ENCODE measurements at places on chromosomes 4 and X. TPM values are rescaled to one million over a fixed set of nuclear protein-coding genes. Genes with fewer than 3 reads are reported as not detected.

DNA sequence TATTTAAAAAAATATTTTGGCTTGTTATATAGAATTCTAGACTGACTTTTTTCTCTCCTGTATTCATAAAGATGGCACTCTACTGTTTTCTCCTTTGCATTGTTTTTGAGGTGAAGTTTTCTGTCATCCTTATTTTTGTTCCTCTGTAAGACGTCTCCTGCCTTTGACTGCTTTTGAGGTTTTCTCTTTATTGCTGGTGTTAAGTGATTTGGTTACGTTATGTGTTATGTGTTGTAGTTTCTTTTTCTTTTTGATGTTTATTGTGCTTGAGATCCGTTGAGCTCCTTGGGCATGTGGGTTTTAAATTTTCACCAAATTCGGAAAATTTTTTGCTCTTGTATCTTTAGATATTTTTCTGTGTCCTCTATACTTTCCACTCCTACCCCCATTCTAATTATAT, 50.0 kb downstream of the KDM6A start:
- no peak for DNase-seq

GRCh38 chr4:2798399-2799223, 5.7 kb downstream of the SH3BP2 start:
- peak; percentile 85 for DNase-seq

- DNase-seq, result no peak
Measured at GRCh38 chr4:8212622-8213021, 13.5 kb downstream of the SH3TC1 start.

Gene MAGEA10
- total RNA-seq, result not detected

Gene SULT1E1
- not detected for total RNA-seq

Gene TEX13B
- not detected for total RNA-seq

- DNase-seq, result no peak
Measured at GRCh38 chrX:18468599-18468998, 43.2 kb downstream of the CDKL5 start.

DNA sequence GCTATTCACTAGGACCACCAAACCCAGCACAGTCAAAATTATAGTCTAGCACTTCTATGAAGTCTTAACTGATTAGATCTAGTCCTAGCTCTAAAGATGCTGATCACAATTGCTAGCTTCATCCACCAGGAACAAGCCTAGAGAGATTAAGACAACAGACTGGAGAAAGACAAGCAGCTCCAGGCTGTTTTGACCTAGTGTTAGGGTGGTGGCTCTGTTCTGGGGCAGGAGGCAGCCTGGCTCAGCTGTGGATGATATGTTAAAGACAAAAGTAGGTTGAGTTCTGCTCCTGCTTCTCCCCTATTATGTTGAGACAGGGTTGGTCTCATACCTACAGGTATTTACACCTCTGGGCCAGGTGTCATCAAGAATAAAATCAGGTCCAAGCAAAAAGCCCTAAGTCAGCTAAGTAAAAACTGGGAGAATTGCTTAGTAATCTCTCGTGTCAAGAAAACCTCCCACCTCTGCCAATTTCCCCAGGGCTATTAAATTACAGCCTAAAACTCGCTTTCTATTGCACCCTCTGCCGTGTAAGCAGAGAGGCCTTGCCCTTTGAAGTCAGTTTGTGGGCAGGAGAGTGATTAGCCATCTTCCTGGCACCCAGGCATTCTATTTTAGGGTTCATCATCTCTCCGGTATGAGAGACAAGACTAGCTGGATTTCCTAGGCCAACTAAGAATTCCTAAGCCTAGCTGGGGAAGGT, 39.9 kb downstream of the RAB40AL start:
- no peak for DNase-seq

Gene XAGE2
- total RNA-seq, result not detected

DNA sequence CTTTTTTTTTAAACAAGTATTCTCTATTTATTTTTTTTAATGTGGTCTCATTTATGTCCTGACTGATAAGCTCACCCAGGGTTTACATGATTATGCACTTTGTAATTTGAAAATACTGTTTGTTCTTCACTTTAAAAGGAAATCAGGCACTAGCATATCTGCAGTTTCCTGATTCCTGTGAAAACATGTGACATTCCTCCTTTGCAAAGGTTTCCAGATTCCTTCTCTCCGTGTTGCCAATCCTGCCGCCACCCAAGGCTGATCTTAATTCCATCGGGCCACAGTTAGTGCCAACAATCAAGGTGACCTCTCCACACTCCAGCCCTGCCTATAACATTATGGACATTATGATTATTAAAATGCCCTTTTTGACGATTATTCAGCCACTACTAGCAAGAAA, 225.4 kb downstream of the PCDH7 start:
- DNase-seq, result no peak

Gene CFP
- total RNA-seq, result 18.3 TPM

DNA sequence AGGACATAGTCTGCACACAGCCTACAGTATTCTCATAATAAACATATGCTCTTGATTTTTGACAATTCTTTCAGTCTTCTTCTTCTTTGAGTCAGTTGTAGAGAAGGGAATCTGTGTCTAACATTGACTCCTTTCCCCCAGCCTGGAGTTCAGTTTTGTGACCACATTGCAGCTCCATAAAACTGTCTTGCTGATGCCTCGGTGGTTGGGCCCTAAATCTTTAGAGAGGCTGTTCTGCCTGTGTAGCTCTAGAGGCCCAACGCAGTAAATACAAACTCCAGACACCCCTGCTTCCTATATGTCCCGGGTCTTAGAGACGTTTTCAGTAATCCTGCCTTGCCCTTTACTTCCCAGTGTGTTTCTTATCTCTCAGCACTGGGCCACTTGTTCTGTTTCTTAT, 639.5 kb upstream of the AADAT start:
- no peak for DNase-seq

- no peak for DNase-seq
Measured at GRCh38 chrX:30275498-30275897, 28.6 kb downstream of the MAGEB1 start.

Gene AMER1
- 3.0 TPM for total RNA-seq

GRCh38 chr4:576245-576821, at the start of gene TMEM271:
TSS of gene TMEM271 (minus strand) at chr4:576295. CDS start at chr4:576062, 233 bp downstream.
- no peak for DNase-seq

DNA sequence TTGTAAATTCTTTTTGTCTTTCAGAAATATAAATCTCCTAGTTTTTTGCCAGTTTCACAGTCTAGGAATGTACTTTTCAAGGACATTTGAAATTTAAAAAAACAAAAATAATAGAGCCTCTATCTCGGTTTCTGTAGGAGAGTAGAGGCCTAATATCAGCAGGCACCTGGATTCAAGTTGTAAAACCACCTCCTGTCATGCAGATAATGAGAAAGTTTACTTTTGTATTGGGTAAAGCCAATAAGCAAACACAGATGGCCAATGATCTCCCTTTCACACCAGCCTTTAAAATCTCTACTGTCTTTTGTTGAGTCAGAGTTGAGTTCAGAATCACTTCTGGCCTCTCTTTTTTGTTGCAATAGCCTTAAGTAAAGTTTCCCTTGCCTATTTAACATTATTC, 1499.9 kb downstream of the PCDH18 start:
- no peak for DNase-seq

GRCh38 chr4:136927172-136927571, 605.1 kb downstream of the PCDH18 start:
- no peak for DNase-seq

Gene IQCM
- not detected for total RNA-seq

Gene PLAC8
- 249 TPM for total RNA-seq

DNA sequence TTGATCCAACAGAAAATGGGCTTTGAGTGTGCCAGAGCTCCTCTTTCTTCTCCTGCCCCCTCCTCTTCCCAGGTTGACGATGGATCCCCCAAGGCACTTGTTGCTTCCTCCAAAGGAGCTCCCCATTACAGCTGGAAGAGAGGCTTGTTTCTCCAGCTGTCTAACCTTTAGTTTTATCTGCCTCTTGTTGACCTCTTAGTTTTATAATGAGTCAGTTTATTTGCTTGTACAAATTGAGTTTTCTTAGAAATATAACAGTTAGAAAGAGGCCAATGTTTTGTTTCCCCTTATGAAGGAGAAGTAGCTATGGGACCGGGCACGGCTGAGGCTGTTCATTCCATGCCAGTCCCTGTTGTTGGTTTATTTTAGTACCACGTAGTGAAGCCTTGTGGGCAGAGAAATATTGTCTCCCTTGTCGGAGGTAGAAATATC, 158.2 kb downstream of the SPRY1 start:
- DNase-seq, result no peak

Gene HSFX1
- 0.30 TPM for total RNA-seq

Gene UGT2B17
- not detected for total RNA-seq

DNA sequence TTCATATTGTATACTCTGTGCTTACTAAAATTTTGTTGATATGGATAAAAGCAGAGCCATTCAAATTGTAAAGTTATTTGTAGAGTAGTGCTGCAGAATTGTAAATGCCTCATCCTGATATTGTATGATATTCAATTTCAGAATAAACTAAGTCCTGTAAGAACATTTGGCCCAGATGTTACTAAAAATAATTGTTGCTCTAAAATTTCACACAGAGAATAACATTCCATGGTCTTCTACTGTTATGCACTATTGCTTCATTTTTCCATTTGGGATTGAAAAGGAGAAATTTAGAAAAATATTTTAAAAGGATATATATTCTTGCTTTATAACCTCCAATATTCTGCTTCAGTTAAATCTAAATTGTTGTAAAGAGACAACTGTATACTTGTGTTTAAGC, 195.6 kb downstream of the LARP7 start:
- DNase-seq, result no peak

DNA sequence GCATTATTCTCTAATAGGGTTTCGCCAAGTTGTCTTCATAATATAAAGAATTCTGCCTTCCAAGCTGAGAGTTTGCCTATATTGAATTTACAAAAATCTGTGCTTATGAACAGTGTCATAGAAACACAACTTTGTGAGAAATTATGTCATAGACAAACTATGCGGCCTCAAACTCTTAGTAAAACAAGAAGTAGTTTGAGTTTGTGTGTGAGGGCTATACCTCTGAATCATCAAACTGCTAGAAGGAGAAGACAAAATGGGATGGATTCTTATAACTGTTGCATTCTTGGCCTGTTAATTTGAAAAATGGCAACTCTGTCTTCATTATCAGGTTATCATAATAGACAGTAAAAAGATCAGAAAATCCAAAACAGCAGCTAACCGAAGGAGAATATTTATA, 46.1 kb upstream of the NAP1L5 start:
- DNase-seq, result no peak

DNA sequence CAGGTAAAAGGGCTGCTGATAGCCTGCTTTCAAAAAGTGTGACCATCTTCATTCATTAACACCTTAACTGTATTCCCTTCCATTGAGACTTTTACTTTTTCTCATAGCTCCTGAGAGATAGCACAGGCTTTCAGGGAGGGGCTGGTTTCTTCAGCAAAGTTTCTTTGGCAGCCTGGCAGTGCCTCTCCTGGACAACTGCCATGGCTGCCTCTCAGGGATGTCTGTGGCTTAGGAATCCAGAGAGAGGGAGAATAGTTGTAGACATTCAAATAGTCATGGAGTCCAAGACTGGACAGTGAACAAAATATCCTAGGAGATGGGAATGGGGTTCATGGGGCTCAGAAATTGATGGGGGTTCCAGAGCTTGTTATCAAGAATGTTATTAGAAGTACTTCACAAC, 81.1 kb downstream of the FAM47B start:
- no peak for DNase-seq

GRCh38 chrX:72245461-72246089, 6.7 kb upstream of the ERCC6L start:
- DNase-seq, result peak; percentile 19

DNA sequence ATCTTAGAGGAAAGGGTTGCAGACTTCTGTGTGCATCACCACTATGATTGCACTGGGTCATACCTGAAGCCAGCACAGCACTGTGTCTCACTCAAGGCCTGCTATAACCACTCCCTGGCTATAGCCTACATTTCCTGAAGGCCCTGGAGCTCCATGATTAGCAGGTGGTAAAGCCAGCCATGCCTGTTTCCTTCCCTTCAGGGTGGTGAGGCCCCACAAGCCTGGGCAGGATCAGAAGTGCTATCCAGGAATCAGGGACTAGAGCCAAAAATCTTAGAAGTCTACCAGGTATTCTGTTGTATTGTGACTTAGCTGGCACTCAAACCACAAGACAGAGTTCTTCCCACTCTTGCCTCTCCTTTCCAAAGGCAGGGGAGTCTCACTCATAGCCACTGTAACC, 734.6 kb downstream of the GLUD2 start:
- no peak for DNase-seq

- DNase-seq, result no peak
Measured at GRCh38 chrX:16882169-16882568, 12.0 kb upstream of the RBBP7 start.

GRCh38 chr4:128295255-128295654, 7.6 kb upstream of the PGRMC2 start:
- no peak for DNase-seq

DNA sequence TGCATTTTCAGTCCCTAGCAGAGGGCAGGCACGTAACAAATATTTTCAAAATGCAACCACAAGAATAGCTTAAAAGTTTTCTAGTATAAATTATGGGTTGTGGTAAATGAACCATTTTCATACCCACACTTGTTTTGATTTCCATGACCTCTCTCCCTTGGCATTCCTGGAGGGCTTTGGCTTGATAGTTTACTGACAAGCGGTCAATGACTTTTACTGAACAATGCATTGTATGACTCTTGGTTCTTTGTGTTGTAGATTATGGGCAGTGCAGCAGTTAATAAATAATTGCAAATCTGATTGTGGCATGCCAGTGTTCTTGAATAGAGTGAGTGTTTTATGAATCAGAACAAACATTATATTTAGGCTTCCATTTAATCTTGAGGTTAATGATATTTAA, 285.2 kb upstream of the ARX start:
- no peak for DNase-seq

Data from CD4-positive, alpha-beta T cell (primary cell).